ENCODE measurements at places on chromosomes 3 and 15.

- DNase-seq = no peak
These were observed 3.3 kb downstream of the ARL6IP5 start for GRCh38 chr3:69088063-69088462.

DNA sequence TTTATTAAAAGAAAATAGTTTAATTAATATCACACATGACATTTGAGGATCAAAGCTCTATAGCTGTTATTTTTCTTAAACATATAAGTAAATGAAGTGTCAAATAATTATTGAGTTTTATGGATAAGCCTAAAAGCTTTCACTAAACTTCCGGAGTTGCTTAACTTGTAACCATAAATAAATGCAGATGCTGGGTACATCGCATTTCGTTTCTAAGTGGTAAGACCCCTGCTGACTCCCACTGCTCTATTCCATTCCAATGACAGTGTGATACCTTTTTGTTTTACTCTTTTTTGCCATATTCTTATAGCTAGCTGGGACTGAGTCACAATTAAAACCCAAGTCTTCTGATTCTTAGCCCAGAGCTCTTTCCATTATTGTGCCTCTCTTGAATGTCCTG is 411.1 kb downstream of the SOX2 start:
- DNase-seq = no peak

GRCh38 chr3:37114251-37115145 is 59.9 kb downstream of the LRRFIP2 start:
- no peak for DNase-seq

DNA sequence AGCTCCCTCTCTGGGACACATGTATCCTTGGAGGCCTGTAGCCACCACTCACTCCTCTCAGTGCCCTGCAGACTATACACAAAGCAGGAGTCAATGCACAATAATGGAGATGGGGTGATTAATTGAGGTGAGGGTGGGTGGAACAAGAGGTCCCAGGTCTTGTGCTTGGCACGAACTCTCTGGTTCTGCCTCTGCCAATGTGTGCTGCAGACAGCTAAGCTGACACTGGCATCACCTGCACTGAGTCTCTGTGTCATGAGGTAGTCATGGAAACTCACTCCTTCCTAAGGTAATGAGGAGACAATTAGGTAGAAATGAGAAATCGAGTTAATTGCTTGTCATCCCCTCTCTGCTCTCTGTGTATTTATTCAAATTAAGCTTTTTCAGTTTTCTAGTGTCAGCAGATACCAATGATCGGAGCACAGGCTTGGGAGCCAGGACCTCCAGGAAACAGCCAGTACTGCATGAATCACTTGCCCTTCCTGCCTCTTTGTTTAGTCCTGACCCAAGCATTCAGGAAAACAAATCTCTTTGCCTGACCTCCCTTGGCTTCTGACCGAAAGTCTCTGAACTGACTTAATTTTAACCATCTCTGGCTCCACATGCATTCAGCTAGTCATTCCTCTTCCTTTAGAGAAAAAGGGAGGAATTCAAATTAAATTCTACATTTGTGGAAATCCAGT is 56.7 kb downstream of the DRD3 start:
- DNase-seq = peak; percentile 36

- DNase-seq = no peak
These were observed 25.0 kb upstream of the ATP1B3 start for GRCh38 chr3:141851411-141851810.

DNA sequence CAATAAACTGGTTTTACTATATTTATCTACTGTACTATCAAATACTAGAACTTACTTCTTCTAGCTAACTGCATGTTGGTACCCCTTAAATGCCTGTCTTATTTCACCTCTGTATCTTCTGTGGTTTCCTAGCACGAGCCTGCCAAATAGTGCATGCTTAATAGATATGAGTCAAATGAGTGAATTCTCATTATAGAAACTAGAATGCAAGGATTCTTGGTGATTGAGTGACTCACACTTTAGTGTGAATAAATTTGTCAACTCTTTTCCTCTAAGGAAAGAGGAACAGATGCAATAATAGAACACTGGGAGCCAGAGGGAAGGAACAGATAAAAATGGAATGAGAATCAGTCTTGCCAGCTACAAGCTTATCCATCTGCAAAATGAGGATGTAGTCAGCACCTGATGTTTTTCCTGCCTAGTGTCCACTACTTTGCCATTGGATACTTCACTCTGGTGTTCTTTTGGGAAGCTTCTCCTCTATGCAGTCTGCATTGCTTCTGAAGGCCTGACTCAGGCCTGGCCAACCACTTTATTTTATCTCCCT is 189.1 kb upstream of the CADPS start:
- DNase-seq = no peak

GRCh38 chr15:88741671-88742070 is 61.6 kb upstream of the ACAN start:
- no peak for DNase-seq

GRCh38 chr3:192170659-192171058 is 556.7 kb downstream of the FGF12 start:
- DNase-seq = no peak

Measured in NT2/D1 (cell line).